Anterior cingulate cortex (tissue), 58 donors: ENCODE measurements at places on chromosomes 3 and 15.
A peak's percentile ranks its signal among the peaks of the same experiment; 100 is the strongest.

GRCh38 chr3:108564564-108564963 is 24.7 kb downstream of the CIP2A start:
- DNase-seq: no peak

- DNase-seq: no peak
Observed at GRCh38 chr15:67784856-67785430, 40.4 kb upstream of the SKOR1 start.

DNA sequence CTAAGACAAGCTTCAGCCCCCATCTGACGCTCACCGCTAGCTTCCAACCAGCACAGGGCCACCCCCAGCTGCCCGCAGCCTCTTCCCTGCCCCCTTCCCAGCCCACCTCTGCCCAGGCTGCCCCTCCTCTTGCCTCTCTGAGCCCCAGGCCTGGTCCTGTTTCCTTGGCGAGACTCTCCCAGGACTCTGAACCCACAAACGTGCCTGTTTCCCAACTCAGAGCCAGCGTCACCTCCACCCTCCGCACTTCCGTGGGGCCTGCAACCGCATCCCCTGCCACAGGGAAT is 35.0 kb downstream of the ZXDC start:
- DNase-seq: no peak

- no peak for DNase-seq
Observed at GRCh38 chr15:33941279-33942063, 26.8 kb upstream of the CHRM5 start.

GRCh38 chr3:127134466-127134865 is 58.5 kb upstream of the PRR23E start:
- DNase-seq: no peak

DNA sequence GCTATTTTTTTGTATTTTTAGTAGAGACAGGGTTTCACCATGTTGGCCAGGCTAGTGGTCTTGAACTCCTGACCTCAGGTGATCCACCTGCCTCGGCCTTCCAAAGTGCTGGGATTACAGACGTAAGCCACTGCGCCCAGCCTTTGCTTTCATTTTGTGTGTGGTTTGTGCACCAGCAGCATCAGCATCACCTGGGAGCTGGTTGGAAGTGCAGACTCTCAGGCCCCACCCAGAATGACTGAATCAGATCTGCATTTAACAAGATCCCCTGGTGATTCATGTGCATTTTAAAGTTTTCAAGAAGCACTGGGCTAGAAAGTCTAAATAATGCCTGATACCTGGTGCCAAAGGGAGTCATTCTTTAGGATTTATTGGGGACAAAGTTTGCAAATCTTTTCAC is 73.4 kb upstream of the BNIP2 start:
- no peak for DNase-seq

- DNase-seq: no peak
Observed at GRCh38 chr15:66966256-66966655, 99.1 kb upstream of the SMAD3 start.

DNA sequence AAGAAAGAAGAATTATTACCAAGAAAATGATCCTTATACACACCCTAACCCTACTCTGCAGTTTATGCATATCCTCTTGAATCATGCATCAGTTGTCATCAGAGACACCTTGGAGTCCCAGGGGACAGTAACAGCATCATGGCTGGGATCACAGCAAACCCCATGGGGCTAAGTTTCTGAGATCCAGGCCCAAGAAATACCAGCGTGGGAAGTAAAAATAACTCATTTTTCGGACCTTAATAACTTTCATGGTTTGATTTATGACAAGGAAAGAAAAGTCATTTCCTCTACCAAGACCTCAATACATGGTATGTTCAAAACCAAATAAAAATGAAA is 38.8 kb upstream of the B3GNT5 start:
- no peak for DNase-seq

DNA sequence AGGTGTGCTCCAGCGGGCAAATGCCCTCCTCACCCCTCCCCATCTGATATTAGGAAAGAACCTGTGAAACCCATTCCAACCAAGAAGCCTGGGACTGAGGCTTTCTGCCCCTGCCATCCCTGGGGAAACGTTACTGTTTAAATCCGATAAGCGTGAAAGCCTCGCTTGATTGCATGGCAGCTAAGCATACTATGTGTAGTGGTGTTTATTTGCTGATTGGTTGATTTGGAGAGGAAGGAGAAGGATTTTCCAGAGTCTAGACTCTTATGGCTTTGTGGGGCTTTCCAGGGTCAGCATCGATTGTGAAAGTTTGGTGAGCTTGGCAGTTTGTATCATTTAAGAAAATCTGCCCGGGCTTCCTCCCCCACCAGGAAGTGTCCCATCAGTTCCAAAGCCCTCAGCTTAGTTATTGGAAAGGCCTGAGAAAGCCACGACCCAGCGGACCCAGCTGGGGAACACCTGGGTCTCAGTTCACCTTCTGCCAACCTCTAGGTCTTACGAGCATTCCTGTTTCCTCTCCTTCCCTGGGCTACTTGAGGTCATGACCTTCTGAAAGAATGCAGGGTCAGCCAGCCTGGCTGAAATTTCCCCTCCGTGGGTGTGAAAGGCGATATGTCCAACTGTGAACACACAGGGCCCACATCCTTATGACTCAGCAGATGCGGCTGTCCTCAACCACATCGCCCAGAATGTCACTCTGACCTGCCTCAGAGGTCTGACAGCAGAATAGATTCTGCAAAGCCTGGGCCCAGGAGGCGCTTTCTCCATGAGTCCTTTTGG is 62.8 kb upstream of the HERC1 start:
- no peak for DNase-seq

- DNase-seq: no peak
Observed at GRCh38 chr15:64739577-64740143, 35.7 kb downstream of the RBPMS2 start.

DNA sequence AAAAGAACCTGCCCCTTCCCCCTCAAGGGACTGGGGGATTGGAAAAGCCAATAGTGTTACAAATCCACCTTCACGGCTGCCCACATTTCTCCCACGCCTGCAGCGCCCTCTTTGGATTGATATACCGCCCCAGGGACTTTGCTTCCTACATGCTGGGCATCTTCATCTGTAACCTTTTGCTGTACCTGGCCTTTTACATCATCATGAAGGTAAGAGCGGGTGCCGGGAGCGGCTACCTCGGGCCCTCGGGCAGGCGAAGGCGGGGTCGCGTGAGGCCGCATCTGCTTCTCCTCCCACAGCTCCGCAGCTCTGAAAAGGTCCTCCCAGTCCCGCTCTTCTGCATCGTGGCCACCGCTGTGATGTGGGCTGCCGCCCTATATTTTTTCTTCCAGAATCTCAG is 73.1 kb downstream of the USF3 start:
- no peak for DNase-seq

DNA sequence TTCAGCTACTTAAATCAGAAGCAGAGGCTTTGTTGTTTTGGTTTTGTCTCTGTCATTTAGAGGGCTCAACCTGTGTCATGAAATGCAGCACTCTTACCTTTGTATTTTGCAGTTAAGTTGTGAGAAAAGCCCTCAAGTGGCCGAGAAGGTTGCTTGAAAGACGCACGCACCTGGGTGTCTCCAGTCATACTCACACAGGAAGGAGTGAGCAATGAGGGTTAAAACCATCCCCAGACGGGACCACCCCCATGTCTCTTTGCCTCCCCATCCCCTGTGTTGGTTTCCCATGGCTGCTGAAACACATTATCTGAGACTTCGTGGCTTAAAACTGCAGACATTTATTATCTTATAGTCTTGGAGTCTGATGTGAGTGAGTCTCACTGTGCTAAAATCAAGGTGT is 376.1 kb upstream of the CFAP20DC start:
- no peak for DNase-seq

GRCh38 chr15:73941044-73941443 is 14.8 kb downstream of the LOXL1 start:
- no peak for DNase-seq

DNA sequence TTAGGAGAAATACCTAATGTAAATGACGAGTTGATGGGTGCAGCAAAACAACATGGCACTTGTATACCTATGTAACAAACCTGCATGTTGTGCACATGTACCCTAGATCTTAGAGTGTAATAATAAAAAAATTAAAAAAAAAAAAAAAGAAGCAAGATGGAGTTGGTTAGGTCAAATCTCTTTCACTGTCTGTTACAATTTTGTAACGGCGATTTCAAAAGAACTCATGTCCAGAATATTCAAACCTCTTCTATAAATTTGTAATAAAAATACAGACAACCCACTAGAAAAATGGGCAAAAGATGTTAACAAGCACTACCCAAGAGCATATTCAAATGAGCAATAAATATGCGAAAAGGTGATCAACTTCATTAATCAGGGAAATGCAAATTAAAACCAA is 5.1 kb upstream of the MTMR14 start:
- DNase-seq: no peak

DNA sequence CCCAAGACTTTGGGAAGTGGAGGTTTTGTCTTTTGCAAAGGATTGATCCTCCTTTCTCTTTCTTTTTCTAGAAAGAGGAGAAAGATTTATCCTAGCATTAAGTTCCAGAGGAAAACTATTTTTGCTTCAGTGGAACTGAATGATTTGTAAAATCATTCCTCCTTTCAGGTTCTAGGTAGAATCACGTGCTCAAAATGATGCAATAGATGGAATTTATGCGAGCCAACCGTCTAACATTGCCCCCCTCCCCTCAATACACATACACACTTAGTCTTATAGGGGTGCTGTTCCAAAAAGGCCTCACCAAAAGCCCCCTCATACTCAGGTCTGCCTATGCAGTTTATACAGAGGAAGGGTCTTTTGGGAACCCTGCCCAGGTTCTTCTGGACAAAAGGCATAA is 85.3 kb downstream of the AQP9 start:
- DNase-seq: no peak

- DNase-seq: no peak
Observed at GRCh38 chr3:12353796-12354525, 65.1 kb downstream of the PPARG start.

GRCh38 chr3:12287727-12288181 is 1.1 kb upstream of the PPARG start:
- DNase-seq: peak; percentile 5

- no peak for DNase-seq
Observed at GRCh38 chr3:78848392-78849288, 919.2 kb downstream of the ROBO1 start.

DNA sequence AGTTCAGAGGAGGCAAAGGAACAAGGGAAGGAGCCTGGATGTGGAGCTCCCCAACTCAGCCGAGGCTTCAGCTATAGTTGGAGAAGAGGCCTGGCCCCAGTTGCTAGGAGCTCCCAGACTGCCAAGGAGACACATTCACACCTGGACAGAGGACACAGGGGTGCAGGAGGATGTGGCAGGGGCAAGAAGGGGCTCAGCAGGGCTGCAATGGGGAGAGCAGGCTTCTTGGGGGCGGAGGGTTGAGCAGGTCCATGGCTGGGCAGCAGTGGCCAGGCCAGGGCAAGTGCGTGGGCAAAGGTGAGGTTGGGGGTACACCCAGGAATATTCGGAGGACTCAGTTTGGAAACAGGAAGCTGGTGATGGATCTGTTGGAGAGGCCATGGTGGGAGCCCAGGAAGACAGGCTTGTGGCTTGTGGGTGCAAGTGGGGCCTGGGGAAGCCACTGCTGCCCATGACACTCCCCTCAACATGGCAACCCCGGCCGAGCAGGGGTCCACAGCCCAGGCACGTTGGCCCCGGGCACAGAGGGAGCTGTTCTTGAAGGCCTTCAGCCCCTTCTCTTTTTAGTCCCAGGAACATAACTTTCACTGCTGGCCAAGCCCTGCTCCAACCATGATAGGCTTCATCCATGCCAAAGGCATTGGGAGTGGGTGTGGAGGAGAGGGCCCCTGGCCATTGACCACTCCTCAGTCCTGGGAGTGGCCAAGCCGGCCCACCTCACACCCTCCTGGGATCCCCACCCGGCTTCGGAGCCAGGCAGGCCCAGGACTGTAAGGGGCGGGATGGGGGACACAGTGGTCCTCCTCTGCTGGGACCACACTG is 33.3 kb downstream of the TSPAN3 start:
- no peak for DNase-seq

- DNase-seq: no peak
Observed at GRCh38 chr15:66184936-66185790, 68.4 kb downstream of the MEGF11 start.

GRCh38 chr15:39579487-39580116 is 1.3 kb upstream of the THBS1 start:
- no peak for DNase-seq

DNA sequence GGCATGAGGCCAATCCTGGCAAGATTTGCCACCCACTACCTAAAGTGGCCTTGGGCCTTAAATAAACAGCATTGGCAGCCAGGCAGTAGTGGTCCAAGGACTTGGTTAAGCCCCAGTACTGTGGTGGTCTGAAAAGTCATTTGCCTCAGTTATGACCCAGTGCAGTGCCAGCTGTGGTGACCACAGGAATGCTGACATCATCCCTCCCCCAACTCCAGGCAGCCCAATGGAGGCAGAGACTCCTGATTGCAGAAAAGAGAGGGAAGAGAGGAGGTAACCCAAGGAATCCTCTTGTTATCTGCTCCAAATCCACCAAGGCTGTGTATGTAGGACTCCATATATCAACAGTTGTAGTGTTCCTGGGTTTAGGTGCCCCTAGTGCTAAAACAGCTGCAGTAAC is 883.6 kb downstream of the SQOR start:
- DNase-seq: no peak

GRCh38 chr3:29850641-29851040 is 569.8 kb downstream of the RBMS3 start:
- DNase-seq: no peak

- DNase-seq: no peak
Observed at GRCh38 chr3:58298190-58298589, 7.9 kb upstream of the RPP14 start.

GRCh38 chr15:94346282-94346681 is 114.9 kb downstream of the MCTP2 start:
- no peak for DNase-seq

- no peak for DNase-seq
Observed at GRCh38 chr3:125142420-125142778, 70.1 kb downstream of the SLC12A8 start.

DNA sequence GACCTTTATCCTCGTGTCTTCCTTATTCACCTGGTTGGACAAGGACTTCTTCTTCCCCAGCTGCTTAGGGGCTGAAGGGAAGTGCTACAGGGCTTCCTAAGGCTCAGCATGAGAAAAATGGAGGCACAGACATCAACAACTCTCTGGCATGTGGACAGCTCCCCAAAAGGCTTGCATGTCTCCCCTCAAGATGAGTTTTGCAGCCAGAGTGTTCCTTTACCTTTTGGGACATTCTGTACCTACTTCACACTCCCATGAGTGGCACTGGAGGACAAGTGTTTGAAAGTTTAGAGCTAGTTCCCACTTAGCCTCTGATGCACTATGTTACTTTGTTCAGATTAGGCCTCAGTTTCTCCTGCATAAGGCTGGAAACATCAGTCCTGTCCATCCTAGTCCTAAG is 77.1 kb upstream of the HACD2 start:
- no peak for DNase-seq

DNA sequence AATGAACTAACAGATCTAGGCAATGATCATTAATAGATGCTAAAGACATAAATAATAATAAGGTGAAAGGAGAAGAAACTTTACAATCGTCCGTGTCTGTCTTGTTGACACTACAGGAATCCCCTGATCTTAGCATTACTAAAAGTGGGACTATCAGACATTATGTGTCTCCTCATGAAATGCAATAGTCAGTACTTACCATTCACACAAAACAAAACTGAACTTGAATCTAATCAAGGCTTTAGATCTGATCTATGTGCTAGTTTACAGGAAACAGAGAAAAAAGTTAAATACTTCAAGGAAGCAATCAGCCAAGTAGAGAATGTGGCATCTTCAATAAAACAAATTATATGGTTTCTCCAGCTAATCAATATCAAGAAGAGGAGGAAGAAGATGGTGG is 73.7 kb downstream of the PIK3CB start:
- DNase-seq: no peak

GRCh38 chr3:162601101-162601670 is 1104.6 kb downstream of the OTOL1 start:
- no peak for DNase-seq

- DNase-seq: no peak
Observed at GRCh38 chr15:74302821-74303359, 64.6 kb downstream of the CYP11A1 start.
